Stimulated activated CD8-positive, alpha-beta memory T cell treated with anti-CD3 and anti-CD28 coated beads, Interleukin-4, amount 100 ng/mL, for 1 hour (primary cell): ENCODE measurements at places on chromosomes 4 and X.

GRCh38 chr4:25800245-25800644 lies 62.5 kb downstream of the SEL1L3 start:
- DNase-seq, result no peak

GRCh38 chr4:1183985-1184773 lies 11.8 kb upstream of the SPON2 start:
- no peak for DNase-seq

DNA sequence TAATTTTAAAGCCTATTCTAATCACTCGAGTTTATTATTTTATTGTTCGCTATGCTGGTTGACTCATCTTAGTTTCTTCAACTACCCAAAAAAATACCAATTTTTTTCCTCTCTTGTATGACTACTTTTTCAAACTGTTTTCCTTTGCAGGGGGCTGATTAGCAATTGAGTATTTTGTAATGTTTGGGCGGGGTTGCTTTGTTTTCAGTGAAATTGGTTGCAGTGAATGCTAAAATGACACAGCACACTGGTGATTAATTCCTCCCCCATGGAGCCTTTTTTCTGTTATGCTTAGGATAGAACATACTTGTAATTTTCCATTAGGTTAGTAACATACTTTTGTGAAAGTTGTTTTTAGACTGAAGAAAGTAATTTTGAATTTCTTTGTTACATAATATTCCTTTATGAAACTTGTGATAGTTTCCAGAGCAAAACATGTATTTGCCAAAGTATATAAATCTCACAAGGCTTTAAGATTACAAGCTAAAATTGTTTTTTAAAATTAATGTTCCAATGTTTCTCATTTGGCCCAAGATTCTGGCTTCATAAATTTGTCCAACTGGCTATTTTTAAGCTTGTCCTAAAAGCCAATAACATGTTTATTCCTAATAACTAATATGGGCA lies 120.4 kb downstream of the CHIC1 start:
- DNase-seq, result no peak

DNA sequence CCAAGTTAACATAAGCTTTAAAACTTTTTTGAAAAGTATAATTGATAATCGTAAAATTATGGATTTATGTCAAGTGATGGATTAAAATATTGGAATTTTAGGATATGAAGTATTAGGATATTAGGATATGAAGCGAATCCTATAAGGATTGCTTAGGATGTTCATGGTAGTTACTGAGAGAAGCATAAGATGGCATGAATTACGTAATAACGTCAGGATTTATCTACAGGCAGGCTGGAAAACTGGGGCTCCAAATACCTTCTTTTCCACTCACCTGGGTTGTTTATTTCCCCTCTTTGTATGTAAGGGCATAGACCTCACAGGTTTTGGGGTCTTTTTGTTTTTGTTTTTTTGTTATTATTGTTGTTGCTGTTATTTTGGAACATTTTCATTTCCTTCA lies 65.2 kb upstream of the TMEM33 start:
- DNase-seq, result no peak

DNA sequence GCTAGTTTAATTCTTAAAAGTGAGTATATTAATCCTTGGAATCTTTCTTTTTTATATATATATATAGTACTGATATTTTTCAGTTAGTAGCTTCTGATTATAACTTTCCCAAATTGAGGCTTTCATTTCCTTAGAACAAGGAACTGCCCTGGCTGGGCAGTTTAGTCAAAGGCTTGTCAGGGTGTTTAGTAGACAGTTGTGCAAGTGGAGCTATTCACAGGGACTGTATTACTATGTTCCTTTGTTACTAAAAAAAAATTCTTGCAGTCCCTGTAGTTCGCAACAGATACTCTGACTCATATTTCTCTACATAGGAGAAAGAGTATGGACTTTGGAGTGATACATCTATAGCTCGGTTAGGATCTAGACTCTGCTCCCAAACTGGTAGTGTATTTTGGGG lies 20.8 kb downstream of the USO1 start:
- no peak for DNase-seq

DNA sequence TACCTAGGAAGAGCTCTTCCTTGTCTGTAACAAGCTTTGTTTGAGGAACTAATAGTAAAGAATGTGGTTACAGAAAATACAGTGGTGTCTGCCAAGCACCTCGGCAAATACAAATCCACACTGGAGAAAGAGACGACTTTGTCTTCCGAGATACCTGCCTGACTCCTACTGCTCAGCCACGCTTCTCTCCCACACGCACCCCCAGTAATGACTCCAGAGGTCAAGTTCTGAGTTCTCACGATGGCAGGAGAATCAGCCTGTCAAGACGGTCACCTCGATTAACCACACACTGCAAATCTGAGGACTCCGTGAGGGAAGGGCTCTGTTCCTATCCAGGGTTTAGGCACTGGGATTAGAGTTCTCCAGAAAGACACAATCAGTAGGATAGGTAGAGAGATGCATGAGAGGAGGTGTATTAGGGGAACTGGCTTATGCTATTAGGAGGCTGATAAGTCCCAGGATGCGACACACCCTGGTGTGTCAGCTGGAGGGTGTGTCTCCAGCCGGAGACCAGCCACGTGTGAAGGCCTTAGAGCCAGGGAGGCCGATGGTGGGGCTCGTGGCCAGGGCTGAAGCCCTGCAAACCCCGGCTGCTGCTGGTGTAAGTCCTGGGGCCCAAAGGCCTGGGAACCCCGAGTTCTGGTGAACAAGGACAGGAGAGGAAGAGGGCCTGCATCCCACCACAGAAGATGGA lies 8.4 kb upstream of the TRIML2 start:
- DNase-seq, result no peak

DNA sequence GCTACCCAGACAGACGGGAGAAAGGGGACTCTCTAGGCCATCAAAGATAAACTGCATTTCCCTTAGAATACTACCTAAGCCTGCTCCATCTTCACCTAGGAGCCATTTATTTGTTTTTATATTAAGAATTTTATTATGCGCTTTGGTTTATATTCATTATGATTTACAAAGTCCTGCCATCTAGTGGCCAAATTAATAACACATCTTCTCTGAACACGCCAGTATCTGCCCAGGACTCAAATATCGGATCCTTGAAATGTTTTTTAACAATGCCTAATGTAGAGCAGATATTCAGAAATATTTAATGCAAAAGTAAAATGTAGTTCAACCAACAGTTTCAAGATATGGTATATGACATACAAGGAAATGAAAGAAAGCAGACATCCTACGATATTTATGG lies 20.8 kb upstream of the PRPS2 start:
- DNase-seq, result no peak

GRCh38 chr4:67558493-67558892 lies at the start of gene STAP1:
STAP1 (plus strand) TSS chr4:67558727; CDS start chr4:67558810, 83 bp downstream.
- DNase-seq, result no peak

- DNase-seq, result no peak
Measured at GRCh38 chr4:159006202-159006601, 96.7 kb upstream of the RAPGEF2 start.

DNA sequence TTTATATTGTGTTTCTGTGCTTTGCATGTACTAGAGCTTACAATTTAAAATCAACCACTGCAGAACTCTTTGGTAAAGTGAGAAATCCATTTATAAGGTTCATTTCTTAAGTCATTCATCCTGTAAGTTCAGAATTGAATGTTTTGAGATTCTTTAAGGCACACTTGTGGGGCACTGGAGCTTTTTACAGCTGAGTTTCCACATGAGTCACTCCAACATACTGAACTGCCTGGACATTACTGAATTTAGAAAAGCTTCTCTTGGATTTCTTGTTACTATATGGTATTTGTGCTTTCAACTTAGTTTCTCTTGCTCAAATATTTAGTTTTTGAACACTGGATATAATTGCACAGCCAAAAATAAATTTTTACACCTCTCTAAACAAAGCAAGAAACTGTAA lies 226.3 kb downstream of the PACRGL start:
- DNase-seq, result no peak

- DNase-seq, result no peak
Measured at GRCh38 chr4:79626611-79627010, 218.6 kb upstream of the GK2 start.
